LNCaP clone FGC (cell line): ENCODE measurements at places on chromosomes 2 and 18.
A peak's percentile ranks its signal among the peaks of the same experiment; 100 is the strongest.

DNA sequence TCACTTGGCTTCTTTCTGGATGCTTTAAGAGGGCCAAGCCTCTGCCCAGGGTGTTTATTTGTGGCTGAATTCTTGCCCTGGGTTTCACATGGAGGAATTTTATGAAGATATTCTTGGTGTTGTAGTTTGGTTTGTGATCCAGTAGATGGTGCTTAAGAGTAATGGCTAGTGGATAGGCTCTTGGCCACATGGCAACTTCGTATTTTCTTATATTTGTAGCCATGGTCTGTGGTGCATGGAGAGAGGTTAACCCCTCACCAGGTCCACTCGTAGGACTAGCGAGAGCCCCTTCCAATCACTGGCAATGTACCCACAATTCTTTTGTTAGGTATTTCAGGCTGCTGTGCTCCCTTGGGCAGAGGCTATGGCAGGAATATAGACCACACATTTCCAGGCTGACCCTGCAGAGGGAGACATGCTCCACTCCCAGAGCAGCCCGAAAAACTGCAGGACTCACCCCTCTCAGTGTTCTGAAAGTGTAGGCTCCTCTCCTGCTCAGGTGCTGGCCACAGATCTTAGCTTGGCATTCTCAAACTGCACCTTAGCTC is 582.1 kb upstream of the SETBP1 start:
- no peak for DNase-seq

DNA sequence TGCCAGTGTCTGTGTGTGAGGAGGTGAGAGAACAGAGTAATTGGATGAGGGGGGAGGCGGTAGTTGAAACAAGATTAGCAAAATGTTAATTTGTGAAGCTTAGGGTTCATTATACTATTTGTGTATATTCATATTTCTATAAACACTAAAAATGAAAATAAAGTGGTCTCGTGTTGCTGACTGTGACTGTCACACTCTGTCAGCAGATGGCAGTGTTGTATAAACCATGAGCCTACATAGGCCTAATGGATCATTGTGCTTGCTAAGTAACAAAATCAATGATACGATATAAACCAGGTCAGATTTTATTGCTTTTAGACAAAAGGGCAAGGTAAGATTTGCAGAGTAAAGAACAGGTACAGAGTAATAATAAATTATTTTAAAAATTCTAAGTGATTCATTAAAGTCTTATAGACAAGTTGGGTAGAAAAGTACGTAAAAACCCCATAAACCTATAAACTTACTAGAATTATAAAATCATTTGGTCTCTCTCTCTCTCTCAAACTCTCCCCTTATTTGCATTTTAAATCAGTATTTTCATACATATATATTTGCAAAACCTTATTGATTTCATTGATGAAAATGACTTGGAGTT is 182.7 kb downstream of the RPIA start:
- peak; percentile 28 for DNase-seq

- no peak for DNase-seq
These were observed 2.4 kb downstream of the ZNF236 start for GRCh38 chr18:76824754-76825153.

- peak; percentile 22 for DNase-seq
These were observed 96.8 kb downstream of the UBE2E3 start for GRCh38 chr2:181077128-181077709.

DNA sequence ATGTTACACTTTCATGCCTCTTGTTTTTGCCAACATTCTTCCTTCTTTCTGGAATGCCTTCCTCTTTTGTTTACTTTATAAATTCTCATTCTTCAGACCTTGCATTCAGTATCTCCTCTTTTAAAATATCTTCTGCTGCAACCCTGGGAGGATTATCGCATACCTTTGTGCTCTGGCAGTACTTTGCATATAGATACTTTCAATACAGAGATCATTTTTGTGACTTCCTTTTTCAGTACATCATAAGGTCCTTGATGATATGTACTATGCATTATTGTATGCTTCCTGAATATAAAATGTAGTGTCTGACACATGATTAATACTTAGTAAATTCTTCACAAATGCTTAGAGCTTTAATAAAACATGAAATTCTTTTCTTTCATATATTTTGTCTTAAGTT is 538.7 kb downstream of the TRIB2 start:
- DNase-seq: no peak

DNA sequence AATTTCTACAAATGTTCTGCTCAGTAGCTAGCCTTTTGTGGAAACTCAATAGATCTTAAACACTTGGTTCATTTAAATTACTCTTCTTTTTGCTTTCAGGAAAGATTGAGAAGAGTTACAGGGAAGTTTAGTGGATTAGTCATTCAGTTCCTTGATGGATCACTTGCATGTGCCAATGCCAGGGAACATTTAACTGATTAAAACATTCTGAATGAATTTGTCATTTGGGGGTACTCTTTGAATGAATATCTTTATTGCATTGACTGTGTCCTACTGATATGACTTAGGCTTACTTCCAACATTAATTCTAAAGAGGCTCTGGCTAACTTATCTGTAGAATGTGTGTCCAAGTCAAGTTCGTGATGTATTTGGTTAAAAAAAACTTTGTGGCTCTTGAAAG is 199.8 kb downstream of the PLCL1 start:
- no peak for DNase-seq

DNA sequence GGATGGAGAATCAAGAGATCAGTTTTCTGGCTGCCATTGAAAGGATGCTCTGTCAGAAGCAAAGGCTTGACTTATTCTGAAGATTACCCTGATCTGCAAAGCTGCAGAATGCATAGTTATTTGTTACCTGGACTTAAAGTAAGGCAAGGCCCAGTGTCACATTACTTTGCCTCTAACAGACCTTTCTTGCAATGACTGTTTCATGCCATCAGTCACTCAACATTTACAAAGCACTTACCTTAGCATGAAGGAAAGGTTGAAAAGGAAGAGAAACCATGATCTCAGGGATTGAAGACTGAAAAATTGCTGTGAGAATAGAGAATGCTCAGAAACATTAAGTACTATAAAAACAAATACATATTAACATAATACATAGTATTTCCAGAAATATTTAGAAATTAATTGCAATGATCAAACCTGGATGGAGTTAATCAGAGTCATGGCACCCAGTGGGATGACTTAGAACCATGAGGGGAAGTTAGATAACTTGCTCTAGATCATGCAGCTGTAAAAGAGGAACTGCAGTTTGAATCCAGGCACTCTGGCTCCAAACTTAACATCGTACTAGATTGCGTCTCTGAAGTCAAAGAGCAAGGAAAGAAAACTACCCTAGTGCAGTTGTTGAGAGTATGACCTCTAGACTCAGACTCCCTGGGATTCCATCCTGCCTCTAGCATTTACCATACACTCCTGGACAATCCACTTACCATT is 26.5 kb upstream of the FAM117B start:
- no peak for DNase-seq

GRCh38 chr18:10892786-10893185 is 256.6 kb downstream of the PIEZO2 start:
- DNase-seq: no peak

DNA sequence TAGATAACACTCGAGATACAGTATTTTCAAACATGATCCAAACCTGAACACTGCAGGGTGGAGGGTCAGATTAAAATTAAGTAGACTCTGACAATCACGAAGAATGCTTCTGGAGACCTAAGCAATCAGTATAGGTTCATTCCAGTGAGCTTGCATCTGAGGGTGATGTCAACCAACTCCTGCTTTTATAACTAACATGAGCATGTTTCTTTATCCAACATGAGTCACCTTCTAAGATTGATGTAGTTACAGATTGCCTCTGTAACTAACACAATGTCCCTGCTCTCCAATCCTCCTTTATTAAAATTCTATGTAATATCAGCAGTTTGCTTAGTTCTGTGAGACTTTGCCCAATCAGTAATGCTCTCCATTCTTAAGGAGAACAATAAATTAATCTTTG is 225.7 kb downstream of the ARL6IP6 start:
- DNase-seq: no peak

GRCh38 chr2:72936660-72937355 is 19.5 kb downstream of the EMX1 start:
- no peak for DNase-seq

DNA sequence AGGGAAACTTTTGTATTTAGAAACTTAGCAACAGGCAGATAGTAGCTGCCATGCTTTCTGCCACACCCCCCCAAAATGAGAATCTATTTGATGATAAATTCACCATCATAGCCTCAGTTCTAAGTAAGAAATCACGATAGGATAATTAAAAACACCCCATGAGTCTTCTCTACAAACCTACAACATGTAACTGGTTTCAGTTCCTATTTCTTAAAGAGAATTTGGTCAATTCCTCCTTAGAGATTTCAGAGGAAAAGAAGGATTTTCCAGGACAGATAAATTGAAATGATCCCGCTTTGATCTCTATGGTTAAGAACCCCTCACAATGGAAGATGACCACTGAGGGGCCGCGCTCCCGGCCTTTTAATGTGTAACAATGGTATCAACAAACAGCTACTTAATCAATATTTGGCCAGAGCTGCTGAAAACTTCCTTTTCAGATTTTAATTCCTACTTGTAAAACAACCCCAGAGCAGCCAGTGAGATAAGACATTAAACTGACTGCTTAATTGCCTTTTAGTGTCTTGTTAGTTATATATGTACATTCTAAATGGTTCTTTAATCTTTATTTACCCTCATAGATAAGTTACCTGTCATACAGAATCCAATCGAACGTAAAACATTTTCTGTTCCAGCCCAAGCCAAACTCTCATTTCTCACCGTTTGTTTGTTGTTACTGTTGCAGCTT is 10.1 kb downstream of the PAX3 start:
- no peak for DNase-seq

DNA sequence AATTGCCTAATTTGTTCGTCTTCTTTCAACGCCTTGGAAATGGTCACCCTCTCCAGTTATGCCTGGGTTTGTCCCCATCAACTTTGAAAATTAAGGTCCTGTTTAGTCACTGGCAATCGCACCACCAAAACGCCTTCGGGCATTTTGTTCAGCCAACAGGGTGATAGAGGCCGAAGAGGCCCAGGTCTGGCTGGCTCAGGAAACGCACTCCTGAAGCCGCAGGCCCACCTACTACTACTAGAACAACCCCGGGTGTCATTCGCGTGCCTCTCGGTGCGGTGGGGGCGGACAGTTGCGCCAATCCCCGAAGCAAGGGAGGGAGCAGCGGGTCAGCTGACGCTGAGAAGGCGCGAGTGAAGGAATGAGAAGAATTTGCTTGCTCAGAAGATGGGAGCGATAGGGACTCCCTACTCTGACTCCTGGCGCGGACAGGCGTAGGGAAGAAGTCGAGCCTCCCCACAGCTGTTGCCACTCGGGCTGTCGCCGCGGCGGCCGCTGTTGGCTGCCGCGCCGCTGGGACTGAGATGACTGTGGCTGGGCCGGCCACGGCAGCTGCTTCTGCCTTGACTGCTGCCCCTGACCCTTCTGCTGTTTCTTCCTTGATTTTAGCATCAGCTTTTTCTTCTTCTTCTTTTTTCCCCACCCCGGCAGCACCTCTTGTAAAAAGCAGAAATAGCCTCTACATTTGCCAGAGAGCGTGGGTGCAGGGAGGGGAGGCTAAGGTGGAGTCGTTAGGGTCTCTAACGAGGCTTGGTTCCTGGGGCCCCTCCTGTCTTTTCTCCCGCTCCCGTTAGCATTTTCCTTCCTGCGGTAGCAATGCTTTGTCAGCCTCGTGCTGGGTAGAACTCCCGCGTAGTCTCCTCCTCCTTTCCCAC is 387.6 kb downstream of the FIGN start:
- no peak for DNase-seq

DNA sequence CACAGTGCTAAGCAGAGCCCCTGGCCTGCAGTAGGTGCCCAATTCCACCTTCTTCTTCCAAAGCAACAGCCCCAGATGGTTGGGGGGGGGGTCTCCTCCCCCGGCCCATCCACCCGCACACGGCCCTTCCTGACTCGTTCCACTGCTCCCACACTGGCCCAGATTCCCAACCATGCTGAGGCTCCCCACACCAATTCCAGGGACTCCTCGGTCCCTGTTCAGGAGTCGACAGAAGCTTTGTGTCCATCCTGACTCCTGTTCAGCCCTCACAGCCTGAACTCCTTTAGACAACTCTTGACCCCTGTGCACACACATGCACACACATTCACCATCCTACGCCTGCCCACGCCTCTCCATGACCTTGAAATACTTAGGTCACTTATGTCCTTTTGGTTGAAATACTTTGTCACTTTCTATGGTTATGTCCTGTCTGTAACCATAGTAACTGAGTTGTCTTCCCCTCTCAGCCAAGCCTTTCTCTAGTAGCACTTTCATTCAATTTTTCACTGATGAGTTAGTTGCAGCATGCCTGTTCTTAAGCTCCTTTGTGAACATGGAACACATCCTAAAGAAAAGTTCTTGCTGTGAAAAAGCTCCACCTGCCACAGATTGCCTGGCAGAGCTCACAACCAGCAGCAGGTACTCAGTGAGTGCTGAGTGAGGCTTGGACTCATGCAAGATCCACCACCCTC is 225.8 kb downstream of the SEPTIN10 start:
- no peak for DNase-seq

DNA sequence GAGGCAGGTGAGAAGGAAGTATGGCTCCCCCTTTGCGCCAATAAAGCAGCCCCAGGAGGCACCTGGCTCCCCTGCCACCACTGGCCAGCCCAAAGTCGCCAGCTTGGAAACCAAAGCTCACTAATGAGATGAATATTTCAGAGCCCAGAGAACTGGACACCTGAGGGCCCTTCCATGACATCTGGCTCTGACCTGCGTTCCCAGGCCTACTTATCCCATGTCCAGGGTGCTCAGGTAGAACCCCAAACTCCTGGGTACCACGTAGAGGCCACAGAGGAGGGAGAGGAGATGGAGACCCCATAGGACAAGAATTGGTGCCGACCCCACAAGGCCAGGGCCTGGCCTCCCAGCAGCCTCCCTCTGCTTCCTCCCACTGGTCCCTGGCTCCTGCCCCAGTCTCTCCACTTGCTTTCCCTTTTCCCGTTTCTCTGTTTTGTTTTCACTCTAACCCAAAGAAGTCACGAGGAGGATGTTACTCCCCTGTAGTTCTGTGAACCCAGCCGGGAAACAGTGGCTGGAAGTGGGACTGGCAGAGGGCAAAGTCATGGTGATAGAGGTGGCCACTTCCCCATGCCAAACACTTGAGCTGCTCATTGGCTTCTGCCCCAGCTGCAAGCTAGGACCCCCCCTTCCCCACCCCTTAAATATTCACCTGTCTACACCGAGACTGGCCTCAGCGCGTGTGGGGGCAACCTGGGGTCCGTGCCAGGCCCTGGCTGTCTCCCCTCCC is 820 bp downstream of the TMBIM1 start:
- DNase-seq: no peak

GRCh38 chr2:109419960-109420370 is 193.8 kb downstream of the SEPTIN10 start:
- no peak for DNase-seq

DNA sequence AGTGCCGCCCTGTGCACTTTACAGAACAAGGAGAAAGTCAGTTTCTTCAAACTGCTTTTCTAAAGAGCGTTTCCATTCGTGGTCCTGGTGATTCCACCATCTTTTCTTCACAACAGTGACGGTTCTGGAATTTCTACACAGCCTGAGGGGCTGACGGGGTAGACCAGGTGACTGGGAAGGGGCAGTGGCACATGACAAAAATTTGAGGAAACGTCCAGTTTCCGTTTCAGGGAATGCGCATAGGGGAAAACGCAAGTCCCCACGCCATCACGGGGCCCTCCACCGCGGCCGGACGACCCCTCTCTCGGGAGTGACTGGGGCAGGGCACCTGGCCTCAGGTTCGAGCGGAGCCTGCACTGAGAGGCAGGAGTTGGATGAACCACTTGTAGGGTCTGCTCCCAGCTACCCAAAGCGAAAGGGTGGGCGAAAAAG is 980 bp upstream of the SPTBN1 start:
- no peak for DNase-seq

- peak; percentile 52 for DNase-seq
These were observed 133.3 kb downstream of the GFPT1 start for GRCh38 chr2:69253611-69254301.
